H7 (cell line): ENCODE measurements at places on chromosomes 1 and 21.

DNA sequence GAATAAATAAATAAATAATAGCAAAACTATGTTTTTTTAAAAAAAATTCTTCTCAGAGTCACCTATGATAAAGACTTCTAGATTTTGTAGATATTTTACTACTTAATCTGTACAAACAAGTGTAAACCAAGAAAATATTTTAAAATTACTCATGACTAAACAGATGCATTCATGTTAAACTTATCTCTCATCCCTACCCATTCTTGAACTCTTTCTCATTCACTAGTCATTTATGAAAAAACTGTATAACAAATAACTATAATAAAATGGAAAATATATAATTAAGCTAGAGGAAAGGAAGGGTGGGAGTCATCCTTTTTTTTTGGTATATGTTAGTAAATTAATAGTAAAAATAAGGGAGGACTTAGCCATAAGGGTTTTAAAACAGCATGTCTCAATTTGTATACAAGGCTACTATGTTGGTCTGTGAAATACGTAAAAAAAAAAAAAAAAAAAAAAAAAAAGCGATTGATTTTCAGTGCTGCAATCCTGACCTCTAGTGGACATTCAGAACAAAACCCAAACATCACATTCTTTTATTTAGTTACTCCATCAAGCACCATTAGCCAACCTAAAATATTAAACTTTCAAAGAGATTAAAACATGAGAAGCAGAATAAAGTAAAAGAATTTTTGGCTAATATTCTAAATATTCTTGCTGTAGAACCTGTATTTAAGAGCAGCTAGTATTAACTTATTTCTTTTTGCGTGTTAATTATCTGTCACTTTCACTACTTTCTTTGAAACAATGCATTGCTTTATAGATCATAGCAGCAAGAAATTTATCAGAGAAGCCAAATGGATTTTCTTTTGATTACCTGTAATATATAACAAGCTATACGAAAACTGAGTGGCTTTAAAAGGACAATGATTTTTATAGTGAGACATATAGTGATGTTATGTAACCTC, 255.8 kb upstream of the CACYBP start:
- DNase-seq = peak; percentile 22

- no peak for DNase-seq
Measured at GRCh38 chr1:209705033-209705598, 470 bp downstream of the HSD11B1 start.

- DNase-seq = no peak
Measured at GRCh38 chr1:226751703-226752102, 12.6 kb upstream of the ITPKB start.

DNA sequence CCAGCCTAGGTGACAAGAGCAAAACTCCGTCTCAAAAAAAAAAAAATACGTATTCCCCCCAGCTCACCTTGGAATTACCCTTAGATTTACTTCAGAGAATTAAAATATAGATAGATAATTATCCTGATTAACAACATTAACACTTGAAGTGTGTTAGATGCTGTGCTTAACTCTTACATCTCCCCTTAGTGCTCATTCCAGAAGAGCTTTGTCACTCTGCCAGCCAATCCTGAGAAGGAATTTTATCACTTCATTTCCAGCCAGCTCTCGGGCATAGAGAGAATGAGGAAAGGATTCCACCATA, 1.6 kb upstream of the SHC1 start:
- DNase-seq = no peak

DNA sequence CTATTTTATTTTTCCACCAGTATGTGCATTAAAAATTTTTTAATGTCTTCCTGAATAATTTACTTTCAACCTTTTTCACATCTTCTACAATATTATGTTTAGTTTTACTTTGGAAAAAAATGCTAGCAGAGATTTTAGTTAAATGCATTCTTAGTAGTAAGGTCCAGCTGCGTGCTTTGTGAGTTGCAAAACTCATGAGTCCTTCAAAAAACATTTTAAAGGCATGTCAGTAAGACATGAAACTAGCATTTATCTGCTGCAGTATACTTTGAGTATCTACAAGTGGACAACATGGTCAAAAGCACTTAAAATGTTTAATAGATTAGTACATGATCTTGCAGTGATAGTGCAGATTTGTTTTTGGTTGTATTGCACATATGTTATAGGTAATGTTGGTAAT, 139.0 kb downstream of the HS2ST1 start:
- DNase-seq = no peak

DNA sequence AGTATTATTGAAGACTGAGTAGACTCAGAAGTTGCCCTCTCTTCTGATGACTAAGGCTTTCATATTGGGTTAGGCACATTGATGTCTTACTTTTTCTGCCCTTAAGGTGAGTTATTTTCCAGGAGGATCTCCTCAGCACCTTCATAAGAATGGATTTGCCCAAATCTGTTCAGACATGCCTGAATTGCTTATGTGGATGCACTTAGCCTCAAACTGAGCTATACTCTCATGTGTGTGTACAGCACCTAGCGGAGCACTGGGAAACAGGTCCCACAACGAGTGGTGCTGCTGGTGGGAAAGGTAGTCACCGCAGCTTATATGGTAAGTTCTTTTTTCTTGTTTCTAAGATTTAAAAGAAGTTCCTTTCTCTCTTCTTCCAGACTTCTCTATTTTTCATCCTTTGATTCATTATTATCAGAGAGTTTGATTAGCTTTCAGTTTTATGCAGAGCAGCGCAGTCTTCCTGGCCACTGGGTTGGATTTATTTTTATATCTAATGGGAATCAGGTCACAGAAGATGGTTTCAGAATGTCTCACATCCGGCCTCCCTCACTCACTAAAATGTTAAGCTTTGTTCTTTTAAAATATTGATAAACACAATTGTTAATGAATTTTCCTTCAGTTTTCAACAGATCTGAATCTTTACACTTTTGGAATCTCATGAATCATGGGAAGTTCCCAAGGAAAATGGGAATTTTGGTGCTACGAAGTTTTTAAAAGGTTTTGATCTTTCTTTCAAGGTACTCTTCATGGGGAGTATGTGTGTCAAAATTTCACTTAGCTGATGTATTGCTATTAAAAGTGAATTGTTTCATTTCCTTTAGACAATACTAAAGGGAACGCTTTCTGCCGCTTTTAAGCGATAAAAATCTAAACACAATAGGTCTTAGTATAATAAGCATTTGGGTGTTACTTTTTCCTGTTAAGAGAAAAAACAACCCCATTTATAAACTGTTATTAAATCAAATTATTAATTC, 58.5 kb downstream of the EXTL2 start:
- no peak for DNase-seq

DNA sequence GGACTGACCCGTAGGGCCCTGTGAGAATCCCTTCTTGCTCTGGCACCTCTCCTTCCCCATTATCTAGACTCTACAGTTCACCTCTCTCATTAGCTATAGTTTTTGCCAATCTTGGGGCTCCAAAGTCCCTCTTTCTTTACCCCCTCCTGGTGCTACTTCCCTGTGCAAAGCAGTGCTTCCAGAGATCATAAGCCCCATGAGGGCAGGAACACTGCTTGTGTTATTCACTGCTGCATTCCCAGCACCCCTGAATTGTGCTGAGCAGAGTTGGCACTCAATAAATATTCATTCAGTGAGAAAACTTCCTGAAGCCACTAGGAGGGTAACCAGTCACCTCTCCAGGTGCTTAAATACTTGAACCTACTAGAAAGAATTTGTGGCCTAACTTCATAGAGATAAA, 2.1 kb upstream of the H3-3A start:
- DNase-seq = no peak
